ENCODE measurements at places on chromosomes 7 and 10. TPM values are rescaled to one million over a fixed set of nuclear protein-coding genes. Genes with fewer than 3 reads are reported as not detected.

The PLPP4 gene
- 22.5 TPM for total RNA-seq

The ACTL6B gene
- 107 TPM for total RNA-seq

The RBM20 gene
- total RNA-seq: 2.5 TPM

The NME8 gene
- not detected for total RNA-seq

The CYP3A4 gene
- total RNA-seq: not detected

The MUC3A gene
- 0.63 TPM for total RNA-seq

The WDR86 gene
- total RNA-seq: 121 TPM

The CYP26C1 gene
- total RNA-seq: 0.63 TPM

The CUBN gene
- total RNA-seq: 7.2 TPM

The PRPS1L1 gene
- total RNA-seq: not detected

The TDRD1 gene
- total RNA-seq: under 0.01 TPM

The CAMK2B gene
- 94.5 TPM for total RNA-seq

The STEAP4 gene
- total RNA-seq: 0.31 TPM

The GOLGA7B gene
- 16.6 TPM for total RNA-seq

The FAM25G gene
- total RNA-seq: not detected

The PTER gene
- total RNA-seq: 0.94 TPM

The CARD11 gene
- total RNA-seq: under 0.01 TPM

The RNF133 gene
- 1.6 TPM for total RNA-seq

The GRID1 gene
- 26.3 TPM for total RNA-seq

The CTAGE6 gene
- not detected for total RNA-seq

The SEMA3A gene
- total RNA-seq: 41.3 TPM

The HTRA1 gene
- total RNA-seq: 50.1 TPM

The ETV1 gene
- total RNA-seq: 68.2 TPM

The BTRC gene
- 52.9 TPM for total RNA-seq

The SCRN1 gene
- total RNA-seq: 112 TPM

The LDB3 gene
- total RNA-seq: not detected

The TWIST1 gene
- total RNA-seq: not detected

The SYT15B gene
- under 0.01 TPM for total RNA-seq

The LRMDA gene
- 0.94 TPM for total RNA-seq

The CCDC136 gene
- 141 TPM for total RNA-seq

The RGR gene
- total RNA-seq: 0.31 TPM

The NKX2-3 gene
- total RNA-seq: not detected

The TMEM176B gene
- not detected for total RNA-seq

The CAV2 gene
- total RNA-seq: 9.1 TPM

The DYNC1I1 gene
- 197 TPM for total RNA-seq

The TLL2 gene
- total RNA-seq: 0.63 TPM

The TAS2R41 gene
- total RNA-seq: not detected

The STAM gene
- total RNA-seq: 47.9 TPM

The ASB10 gene
- total RNA-seq: not detected

The LIPM gene
- not detected for total RNA-seq

The CHST12 gene
- total RNA-seq: 5.6 TPM

The TAS2R4 gene
- 16.6 TPM for total RNA-seq

The CDK6 gene
- total RNA-seq: 15.7 TPM

The TMEM120A gene
- 23.2 TPM for total RNA-seq

The GPRIN2 gene
- total RNA-seq: 36.6 TPM

The GATA3 gene
- not detected for total RNA-seq

The TCTN3 gene
- total RNA-seq: 16.6 TPM

The AZGP1 gene
- total RNA-seq: not detected

The EIF4EBP2 gene
- 87.3 TPM for total RNA-seq

The SRRM3 gene
- total RNA-seq: 16.9 TPM

The TMEM236 gene
- total RNA-seq: not detected

The SFMBT2 gene
- total RNA-seq: 12.5 TPM

The METTL27 gene
- 0.94 TPM for total RNA-seq

The GPR146 gene
- 1.3 TPM for total RNA-seq

The LAMB4 gene
- total RNA-seq: 1.6 TPM

The MACC1 gene
- total RNA-seq: under 0.01 TPM

The LIPJ gene
- 3.8 TPM for total RNA-seq

The FFAR4 gene
- not detected for total RNA-seq

The NAT16 gene
- total RNA-seq: 3.4 TPM

The SPDYE8 gene
- not detected for total RNA-seq
